SK-N-SH (cell line): ENCODE measurements at places on chromosomes 4 and X.

DNA sequence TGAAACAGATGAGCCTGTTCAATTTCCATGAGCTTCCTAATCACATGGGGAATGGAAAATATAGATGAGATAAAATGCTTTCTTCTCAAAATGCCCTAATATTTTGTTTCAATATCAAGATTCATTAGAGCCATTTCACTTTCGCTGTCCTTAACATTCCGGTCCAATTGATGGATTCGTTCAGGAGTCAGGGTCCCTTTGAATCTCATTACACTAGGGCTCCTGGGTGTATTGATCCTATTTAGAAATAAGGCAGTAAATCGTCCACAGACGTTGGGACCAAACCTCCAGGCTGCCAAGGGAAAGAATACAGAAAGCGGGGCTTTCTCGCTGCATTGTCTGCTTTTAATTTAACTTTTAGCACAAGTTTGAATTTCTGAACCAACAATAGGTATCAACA is 20.6 kb upstream of the CRMP1 start:
- H3K27me3 ChIP-seq: no peaks in the 10 kb centered on the region
- no peak overlapping the region for H3K4me3 ChIP-seq
- DNase-seq: no peak
- peaks cover 8% of the 10 kb centered on the region; the same call in 1 of the 2 replicates for H3K4me1 ChIP-seq
- H3K27ac ChIP-seq: no peak overlapping the region; the same call in 1 of the 2 replicates

DNA sequence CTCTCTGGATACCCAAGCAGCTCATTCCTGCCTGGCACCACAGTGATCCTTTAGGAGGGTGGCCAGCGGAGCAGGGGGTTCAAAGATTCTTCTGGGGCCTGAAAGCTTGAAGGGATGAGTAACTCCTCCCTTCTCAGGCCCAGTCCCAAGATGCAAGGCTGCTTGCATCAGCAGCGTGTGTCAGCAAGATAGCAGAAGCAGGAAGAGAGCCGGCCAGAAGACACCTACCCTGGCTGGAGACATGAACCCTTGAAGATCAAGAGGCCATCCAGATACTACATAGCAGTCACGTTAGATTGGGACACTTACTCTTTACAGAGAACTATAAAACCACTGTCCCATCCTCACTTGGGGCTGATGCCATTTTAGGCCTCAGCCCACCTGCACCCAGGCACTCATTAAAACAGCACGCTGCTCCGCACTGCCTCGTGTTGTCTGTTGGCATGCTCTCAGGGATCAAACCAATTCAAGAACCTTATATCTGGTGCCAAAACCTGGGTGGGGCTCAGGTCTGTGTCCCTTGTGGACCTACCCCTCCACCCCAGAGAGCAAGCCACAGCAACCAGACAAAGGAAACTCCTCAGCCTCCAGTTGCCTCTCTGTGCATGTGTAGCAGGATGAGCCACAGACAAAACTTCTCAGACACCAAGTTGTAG is 6.5 kb downstream of the UGT2B17 start:
- no peak overlapping the region for H3K27ac ChIP-seq
- H3K4me3 ChIP-seq: no peak overlapping the region
- H3K27me3 ChIP-seq: no peaks in the 10 kb centered on the region
- no peaks in the 10 kb centered on the region for H3K4me1 ChIP-seq
- DNase-seq: no peak

GRCh38 chr4:171985129-171985528 is 171.9 kb downstream of the GALNTL6 start:
- H3K4me3 ChIP-seq: no peak overlapping the region
- no peak overlapping the region for H3K27ac ChIP-seq
- H3K4me1 ChIP-seq: no peaks in the 10 kb centered on the region
- no peak for DNase-seq
- H3K36me3 ChIP-seq: no peaks in the 10 kb centered on the region

DNA sequence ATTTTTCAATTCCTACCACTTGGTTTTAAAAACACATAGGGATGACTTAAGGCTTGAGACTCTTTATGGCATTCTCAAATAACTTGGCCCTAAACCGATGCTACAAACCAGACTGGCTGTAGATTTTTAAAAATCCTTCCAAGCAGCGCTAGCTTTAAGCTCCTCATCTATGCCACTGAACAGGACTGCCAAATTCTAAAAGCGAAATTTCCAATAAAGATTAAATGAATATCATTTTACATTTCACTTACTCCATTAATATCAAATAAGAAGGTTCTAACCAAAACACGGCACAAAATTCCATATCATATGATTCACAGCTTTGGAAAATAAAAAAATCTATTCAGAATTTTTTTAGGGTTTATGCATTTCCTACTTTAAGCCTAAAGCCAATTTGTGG is 134.2 kb downstream of the FANCB start:
- peak overlapping the region; percentile 59 for H3K27ac ChIP-seq
- DNase-seq: no peak
- no peaks in the 10 kb centered on the region for H3K4me1 ChIP-seq
- no peak overlapping the region for H3K4me3 ChIP-seq
- no peaks in the 10 kb centered on the region for H3K27me3 ChIP-seq

DNA sequence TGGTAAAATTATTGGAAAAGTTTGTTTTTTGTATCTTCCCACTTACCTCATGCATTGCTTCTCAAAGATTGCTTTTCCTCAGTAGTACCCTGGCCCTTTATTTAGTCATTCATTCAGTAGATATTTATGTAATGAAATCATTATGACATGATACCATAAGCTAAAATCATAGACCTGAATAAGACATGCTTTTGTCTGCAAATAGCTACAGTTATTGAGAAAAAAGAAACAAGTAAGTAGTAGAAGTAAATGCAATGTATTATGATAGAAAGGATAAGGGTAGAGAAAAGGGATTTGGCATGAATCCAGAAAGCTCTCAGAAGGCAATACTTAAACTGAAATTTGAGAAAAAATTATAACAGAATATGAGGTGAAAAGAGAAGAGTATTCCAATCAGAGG is 352.5 kb downstream of the GPM6A start:
- H3K36me3 ChIP-seq: peaks cover 5% of the 10 kb centered on the region
- H3K27me3 ChIP-seq: no peaks in the 10 kb centered on the region
- no peak overlapping the region for H3K27ac ChIP-seq
- peaks cover 6% of the 10 kb centered on the region; the same call in 1 of the 2 replicates for H3K4me1 ChIP-seq
- DNase-seq: no peak

DNA sequence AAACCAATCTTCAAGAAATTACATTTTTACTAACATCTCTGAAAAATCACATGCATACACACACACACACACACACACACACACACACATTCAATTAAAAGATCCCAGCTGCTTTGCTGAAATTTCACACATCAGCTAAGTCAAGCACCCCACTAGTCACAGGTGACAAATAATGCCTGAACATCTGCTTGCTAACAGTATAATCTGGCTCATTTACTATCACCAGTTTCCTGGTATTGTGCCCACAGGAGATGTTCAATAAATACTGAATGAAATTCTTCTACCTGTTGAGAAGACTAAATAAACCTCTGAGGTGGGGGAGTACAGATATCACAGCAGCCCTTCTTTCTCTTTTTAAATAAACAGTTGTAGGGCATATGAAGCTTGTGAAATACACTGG is 994.0 kb downstream of the ARAP2 start:
- no peak overlapping the region for H3K4me3 ChIP-seq
- H3K4me1 ChIP-seq: no peaks in the 10 kb centered on the region
- H3K36me3 ChIP-seq: no peaks in the 10 kb centered on the region
- no peak overlapping the region for H3K27ac ChIP-seq
- no peak for DNase-seq
- H3K27me3 ChIP-seq: no peaks in the 10 kb centered on the region
